ENCODE measurements at places on chromosomes 11 and 22.
A peak's percentile ranks its signal among the peaks of the same experiment; 100 is the strongest.

- peak; percentile 30 for DNase-seq
Observed at GRCh38 chr22:47928631-47929030, 1166.2 kb downstream of the TBC1D22A start.

DNA sequence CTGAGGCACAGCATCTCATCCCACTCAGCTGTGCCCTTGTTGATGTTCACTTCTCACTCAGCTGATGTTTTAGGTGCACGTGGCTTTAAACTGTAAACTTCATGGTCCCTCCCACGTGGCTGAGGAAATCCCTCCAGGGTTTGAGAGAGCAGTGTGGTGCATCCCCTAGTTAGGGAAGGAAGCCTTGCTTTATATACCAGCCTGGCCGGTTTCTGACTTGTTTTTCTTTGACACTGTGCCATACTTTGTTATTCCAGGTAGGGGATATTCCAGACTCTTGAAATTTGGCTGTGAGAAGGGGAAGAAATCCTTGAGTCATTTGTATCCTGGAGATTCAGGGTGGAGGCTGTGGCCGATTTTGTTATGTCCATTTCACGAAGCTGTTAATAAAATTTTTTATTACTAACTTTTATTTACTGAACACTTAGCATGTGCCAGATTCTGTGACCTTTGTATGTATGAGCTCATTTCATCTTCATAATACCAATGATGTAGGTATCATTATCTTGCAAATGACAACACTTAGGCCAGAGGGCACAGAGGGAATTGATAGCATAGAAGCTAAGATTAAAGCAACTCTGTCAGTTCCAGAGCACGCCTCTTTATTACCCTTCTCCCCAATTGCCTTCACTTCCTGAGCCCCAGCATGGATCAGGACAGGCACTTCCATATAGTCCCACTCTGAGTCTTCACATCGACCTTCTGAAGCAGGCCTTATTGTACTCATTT lies 116.6 kb downstream of the NAV2 start:
- no peak for DNase-seq

GRCh38 chr11:95157824-95158223 lies 68.2 kb downstream of the ENDOD1 start:
- no peak for DNase-seq

- DNase-seq = no peak
Observed at GRCh38 chr11:105799728-105800462, 190.0 kb downstream of the GRIA4 start.

GRCh38 chr11:64787526-64788320 lies 9.4 kb upstream of the SF1 start:
- DNase-seq = peak; percentile 71

DNA sequence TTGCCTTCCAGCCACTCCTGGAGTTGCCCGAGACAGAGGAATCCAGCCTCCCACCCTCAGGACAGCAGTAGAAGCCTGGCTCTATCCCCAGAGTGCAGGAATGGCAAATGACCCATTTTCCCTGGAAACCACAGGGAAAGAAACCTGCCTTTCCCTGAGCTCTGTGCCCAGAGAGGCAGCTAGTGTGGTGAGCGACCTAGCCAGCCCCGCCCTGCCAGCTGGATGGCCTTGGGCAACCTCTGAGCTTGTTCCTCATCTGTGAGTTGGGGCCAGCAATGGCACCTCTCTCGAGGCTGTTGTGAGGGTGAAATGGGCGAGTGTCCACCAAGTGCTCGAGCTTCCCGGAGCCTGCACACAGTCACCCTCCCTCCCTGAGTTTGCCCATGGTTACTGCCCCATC lies 3.7 kb downstream of the OMP start:
- no peak for DNase-seq

- no peak for DNase-seq
Observed at GRCh38 chr11:2558397-2558796, 113.6 kb downstream of the KCNQ1 start.

DNA sequence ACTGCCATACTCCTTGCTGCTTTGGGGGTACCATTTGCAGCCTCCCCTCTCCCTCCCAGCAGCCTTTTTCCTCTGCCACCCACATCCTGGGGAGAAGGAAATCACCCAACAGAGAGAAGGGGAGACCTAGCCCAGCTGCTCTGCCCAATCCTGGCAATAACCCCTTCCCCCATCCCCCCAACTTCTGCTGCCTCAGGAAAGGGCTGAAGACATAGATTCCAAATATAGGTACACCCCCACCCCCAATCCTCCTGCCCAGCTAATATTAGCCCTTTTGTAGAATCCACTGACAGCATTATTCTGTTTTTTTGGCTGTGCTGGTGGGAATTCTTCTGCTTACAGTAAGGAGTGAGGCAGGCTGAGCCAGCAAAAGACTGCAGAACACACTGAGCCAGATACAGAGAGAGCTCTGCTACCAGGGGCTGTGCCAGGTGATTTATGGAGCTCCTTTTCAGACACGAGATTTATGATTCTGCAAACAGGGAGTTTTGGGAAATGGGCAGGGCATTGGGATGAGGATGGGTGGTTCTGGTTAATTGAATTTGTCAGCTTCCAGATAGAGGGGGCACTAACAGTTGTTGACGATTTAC lies 164.0 kb downstream of the TENM4 start:
- DNase-seq = no peak

GRCh38 chr11:114129142-114129541 lies 69.6 kb downstream of the ZBTB16 start:
- DNase-seq = no peak

DNA sequence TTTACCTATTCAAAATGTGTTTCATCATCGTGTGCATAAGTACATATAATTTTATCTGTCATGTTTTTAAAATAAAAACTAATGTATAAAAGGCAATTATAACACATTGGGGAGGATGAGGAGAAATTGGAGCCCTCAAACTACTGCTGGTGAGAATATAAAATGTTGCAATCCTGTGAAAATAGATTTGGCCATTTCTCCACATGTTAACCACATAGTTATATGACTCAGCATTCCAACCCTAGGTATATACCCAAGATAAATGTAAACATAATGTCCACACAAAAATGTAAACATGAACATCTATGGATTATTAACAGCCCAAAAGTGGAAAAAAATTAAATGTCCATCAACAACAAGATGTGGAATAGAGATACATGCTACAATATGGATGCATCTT lies 928.0 kb upstream of the FAT3 start:
- no peak for DNase-seq

GRCh38 chr11:10314199-10315072 lies 9.6 kb downstream of the ADM start:
- DNase-seq = peak; percentile 95

DNA sequence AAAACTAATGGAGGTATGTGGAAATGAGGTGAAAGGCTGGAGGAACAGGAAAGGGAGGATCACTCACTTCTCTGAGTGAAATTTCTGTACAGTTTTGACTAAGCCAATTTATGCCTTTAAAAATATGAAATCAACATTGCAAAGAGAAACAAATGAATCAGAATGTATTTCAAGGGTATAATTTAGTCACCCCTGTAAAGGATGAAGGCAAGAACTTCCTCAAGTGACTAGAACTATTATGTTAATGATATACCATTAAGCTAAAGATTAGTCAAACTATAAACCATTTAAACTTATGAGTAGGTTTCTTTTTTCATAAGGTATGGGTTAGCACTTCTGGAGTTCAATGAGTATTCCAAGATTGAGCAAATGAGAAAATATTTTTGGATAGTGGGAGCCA lies 184.5 kb upstream of the CHORDC1 start:
- no peak for DNase-seq

DNA sequence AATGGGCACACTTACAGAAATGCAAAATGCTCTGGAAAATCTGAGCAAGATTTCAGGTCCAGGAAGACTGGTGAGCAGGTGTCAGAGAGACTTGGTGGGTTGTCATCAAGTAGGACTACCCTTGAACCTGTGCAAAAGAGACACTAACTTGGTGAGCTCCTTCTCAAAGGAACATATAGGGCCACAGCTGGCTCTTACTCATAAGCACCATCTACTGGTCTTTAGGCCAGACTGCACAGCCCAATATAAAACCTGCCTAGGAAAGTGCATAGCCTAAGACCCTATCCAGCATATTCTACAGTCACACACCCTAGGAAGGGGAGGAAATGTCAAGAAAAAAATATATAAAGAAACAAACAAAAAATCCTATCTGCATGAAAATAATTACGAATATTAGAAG lies 18.2 kb upstream of the OR10W1 start:
- DNase-seq = peak; percentile 57

- peak; percentile 47 for DNase-seq
Observed at GRCh38 chr22:50186761-50187523, 1.2 kb downstream of the TRABD start.

DNA sequence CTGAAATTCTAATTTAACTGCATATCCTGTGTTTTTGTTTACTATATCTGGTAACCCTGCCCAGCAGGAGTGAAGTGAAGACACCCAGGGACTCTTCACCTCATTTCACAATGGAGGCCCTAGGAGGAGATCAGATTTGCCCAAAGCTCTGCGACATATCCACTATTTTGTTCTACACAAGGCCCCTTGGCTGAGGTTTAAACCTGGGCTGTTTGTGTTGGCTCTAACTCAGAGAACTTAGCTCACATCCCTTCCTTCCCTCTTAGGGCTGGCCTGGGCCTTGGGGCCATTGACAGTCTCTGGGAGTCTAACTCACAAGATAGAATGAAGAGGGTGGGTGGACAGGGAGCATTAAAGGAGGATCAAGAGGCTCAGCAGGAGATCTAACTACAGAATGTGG lies 8.2 kb upstream of the PLA2G3 start:
- DNase-seq = no peak

DNA sequence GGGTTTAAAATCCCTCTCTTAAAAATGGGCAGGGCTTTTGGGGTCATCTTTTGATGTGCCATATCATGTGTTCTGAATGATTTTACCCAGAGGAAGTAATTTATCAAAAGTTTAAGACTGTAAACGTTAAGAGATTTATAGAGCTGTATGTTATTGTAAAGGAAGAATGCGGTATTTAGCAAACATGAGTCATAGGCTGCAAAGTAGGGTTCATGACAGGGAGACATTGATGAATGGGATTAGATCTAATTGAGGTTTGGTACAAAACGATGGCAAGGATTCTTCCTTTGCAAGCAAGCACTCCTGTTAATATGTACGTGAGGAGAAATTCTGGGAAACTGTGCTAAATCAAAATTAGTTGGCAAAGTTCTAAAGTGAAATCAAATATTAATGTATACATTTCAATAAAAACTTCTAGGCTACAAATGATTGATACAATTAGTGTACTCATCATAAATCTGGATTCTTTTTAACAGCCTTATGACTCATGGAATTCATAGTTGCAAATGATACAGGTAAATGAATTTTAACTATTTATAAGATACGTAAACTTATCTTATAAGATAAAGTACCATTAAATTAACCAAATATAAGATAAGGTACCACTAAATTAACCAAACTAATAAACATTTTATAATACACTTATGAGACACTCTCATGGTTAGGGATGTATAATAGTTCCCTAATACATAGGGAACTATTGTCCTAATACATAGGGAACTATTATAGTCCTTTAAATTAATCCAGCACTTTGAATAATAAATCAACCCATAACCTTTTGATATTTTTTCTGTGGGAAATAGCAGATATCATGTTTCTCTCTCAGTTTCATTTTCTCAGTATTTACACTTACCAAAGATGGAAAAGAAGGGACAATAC lies 58.4 kb downstream of the KIF18A start:
- no peak for DNase-seq

DNA sequence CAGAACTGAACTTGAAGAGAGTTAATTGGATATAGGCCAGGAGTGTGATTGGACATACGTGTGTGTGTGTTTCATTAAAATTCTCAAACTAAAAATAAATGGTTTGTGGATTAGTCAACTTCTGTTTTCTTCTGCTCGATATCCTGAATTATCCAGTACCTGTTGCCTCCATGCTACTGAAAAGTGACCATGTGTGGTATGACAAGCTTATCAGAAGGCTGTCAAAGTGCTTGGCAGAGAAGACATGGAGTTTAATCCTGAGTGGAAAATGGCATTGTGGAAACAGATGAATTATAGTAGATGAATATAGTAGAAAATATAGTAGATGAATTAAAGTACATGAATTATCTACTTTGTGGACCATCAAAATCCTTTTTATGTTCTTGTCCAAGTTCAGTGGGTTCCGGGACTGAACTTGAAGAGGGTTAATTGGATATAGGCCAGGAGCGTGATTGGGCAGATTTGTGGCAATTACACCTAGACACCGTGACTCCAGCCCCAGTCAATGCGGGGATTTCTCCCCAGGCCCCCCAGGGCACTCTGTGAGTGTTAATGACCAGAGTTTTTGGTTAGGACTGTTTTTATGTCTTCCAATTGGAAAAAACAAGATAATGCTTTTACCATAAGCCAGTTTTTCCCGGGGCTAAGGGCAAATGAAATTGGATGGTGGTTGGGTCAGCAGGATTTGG lies 30.1 kb downstream of the GRAMD1B start:
- DNase-seq = no peak

- no peak for DNase-seq
Observed at GRCh38 chr11:93983542-93984195, 37.5 kb upstream of the HEPHL1 start.

DNA sequence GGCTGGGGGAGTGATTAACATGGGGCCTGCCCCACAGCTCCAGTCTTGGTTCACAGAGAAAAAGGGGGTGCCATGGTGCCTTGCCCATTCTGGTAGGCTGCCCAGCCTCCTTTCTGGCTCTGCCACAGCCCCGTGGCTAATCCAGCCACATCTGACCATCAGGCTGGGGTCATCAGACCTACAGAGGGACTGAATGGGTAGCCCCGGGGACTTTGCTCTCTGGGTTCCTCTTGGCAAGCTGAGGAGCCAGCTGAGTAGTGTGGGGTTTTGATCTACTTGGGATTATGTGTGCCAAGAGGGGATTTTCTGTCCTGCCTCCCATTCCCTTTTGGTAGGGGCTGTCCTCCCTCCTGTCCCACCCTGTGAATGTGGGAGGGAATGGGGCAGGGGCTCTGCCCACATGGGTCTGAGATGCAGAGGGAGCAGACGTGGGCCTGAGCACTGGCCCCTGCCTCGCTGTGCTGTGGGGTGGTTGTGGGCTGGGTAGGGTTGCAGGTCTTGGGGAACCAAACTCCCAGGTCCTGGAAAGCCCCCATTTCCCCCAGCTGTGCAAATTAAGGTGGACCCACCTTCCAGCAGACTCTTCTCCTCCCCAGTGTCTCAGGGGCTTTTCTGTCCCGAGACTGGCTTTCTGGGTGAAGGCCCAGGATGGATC lies 32.0 kb downstream of the CD82 start:
- no peak for DNase-seq

DNA sequence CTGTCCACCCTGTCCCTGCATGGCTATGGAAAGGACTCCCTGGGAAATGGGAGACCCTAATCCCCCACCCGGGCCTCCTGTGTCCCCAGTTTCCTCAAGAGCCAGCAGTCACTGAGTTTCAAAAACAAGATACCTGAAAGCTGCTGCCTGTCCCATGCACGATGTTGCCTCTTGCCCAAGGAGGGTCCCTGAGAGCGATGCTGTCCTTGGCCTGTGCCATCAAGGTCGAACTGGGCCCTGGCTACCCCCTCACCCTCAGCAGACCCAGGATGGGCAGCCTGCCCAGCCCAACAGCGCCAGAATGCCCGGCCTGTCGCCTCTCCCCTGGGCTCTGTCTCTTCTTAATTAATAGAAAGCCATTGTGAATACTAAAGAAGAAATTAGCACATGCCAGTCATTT lies 104.5 kb upstream of the LMO1 start:
- no peak for DNase-seq

Data from NAMALWA (cell line).